Fibroblast of mammary gland (primary cell): ENCODE measurements at places on chromosomes 4 and X.

DNA sequence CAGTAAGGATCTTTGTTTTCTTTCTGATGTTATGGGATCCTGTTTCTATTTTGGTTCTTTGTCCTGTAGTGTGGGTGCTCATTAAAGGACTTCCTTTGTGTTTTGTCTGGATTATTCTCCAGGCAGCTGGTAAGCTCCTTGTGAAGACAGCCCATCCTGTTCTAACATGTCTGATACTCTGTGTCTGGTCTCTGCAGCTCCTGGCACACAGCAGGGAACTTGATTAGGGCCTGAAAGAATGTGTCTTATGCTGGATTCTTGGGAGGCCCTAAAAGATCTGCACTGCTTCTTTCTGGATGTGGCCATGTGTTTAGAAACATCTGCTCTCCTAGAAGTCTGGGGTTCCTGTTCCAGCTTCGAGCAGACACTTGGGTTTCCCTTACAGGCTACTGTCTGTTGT is 38.1 kb upstream of the ATXN3L start:
- no peak for DNase-seq

GRCh38 chrX:40748977-40749376 is 13.6 kb upstream of the MED14 start:
- no peak for DNase-seq

DNA sequence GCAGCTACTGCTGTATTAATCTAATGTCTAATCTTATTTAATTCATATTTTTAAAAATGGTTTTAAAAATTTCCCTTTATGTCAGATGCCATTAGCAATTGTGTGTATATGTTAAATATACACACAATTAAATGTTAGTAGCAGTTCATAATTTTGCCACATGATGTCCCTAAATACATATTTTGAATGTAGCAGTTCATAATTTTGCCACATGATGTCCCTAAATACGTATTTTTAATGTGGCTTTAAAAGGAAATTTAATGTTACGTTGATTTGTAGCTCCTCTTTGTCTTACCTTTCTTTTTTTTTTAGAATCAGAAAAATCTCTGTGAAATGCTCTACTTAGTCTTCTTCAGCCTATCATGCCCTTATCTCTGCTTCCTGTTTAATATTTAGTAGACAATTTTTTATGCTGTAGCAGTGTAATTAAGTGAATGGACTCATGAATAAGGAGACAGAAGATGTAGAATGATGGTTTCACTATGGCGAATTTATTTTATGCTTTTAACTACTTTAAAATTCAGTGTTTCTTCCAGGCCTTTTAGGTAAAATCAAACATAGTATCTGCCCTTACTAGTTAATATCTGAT is 26.1 kb downstream of the RBM46 start:
- peak; percentile 67 for DNase-seq

GRCh38 chr4:73676136-73676535 is 55.9 kb upstream of the RASSF6 start:
- DNase-seq, result no peak

GRCh38 chr4:94455081-94455480 is 3.3 kb downstream of the PDLIM5 start:
- peak; percentile 87 for DNase-seq
